KG1 (cell line): ENCODE measurements at places on chromosomes 7 and 10.
A peak's percentile ranks its signal among the peaks of the same experiment; 100 is the strongest.

DNA sequence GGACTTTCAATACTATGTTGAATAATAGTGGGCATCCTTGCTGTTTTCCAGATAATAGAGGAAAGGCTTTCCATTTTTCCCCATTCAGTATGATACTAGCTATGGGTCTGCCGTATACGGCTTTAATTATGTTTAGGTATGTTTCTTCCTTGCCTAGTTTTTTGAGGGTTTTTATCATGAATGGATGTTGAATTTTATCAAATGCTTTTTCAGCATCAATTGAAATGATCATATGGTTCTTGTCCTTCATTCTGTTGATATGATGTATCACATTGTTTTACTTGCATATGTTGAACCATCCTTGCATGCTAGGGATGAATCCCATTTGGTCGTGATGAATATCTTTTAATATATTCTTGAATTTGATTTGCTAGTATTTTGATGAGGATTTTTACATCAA, 9.2 kb upstream of the RP9 start:
- DNase-seq = no peak

- no peak for DNase-seq
These were observed 21.9 kb upstream of the SFTPA2 start for GRCh38 chr10:79582096-79582495.

- no peak for DNase-seq
These were observed 92.1 kb downstream of the PIP4K2A start for GRCh38 chr10:22622242-22622806.

DNA sequence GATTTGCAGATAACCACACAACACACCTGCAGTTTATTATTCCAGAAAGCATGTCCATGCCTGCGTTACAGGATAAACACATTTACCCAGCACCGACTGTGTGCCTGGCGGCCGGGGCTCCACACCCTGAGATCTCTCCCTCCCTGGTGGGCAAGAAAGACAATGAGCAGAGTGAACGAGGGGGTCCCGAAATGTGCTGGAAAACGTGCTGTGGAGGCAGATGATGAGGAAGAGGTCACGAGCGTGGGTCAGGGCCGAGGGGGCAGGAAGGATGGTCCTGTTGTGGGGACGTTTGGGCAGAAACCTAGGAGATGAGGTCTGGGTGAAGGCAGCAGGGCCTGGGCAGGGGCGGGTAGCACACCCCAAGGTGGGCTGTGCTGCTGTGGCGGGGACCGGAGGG, 86.9 kb downstream of the DYNC2I1 start:
- DNase-seq = no peak

GRCh38 chr10:102776779-102777456, 33.2 kb downstream of the WBP1L start:
- DNase-seq = no peak

GRCh38 chr10:60384708-60385398, 4.8 kb downstream of the ANK3 start:
- no peak for DNase-seq

- no peak for DNase-seq
These were observed 2.4 kb upstream of the EBF3 start for GRCh38 chr10:129966370-129966888.

DNA sequence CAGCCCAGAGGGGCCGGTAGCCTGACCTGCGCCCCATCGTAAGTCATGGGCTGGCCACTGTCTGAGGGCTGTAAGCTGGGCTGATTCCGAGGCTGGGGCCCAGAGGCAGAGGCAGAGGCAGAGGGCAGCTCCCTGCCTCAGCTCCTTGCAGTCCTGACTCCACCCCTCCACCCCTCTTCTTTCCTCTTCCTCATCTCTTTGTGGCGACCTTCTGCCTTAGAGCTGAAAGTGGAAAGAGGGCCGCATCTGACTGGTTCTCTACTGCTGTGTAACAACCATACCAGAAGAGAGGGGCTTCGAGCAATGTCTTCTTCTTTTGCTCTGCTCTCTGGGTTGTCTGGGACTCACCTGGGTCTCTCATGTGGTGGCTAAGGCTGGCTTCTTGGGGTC, 179.1 kb downstream of the RPS24 start:
- DNase-seq = no peak

GRCh38 chr7:93228302-93228701, 2.0 kb upstream of the HEPACAM2 start:
- DNase-seq = peak; percentile 8

DNA sequence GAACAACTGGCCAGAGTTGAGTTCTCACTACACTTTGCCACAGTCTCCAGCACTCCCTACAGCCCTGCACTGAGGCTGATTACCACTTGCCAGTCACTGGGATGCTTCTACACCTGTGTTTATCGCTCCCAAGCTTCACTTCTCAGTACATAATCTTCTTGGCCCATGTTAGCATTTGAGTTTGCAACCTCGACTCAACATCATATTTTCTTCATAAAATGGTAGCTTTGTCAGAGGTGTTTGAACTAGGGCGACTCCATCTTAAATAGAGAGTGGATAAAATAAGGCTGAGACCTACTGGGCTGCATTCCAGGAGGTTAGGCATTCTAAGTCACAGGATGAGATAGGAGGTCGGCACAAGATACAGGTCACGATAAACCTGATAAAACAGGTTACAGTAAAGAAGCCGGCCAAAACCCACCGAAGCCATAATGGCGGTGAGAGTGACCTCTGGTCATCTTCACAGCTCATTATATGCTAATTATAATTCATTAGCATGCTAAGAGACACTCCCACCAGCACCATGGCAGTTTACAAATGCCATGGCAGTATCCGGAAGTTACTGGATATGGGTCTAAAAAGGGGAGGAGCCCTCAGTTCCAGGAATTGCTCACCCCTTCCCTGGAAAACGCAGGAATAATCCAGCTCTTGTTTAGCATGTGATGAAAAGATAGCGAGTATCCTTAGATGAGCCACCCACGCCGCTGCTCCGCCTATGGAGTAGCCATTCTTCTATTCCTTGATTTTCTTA, 105.8 kb upstream of the KLF6 start:
- DNase-seq = no peak

DNA sequence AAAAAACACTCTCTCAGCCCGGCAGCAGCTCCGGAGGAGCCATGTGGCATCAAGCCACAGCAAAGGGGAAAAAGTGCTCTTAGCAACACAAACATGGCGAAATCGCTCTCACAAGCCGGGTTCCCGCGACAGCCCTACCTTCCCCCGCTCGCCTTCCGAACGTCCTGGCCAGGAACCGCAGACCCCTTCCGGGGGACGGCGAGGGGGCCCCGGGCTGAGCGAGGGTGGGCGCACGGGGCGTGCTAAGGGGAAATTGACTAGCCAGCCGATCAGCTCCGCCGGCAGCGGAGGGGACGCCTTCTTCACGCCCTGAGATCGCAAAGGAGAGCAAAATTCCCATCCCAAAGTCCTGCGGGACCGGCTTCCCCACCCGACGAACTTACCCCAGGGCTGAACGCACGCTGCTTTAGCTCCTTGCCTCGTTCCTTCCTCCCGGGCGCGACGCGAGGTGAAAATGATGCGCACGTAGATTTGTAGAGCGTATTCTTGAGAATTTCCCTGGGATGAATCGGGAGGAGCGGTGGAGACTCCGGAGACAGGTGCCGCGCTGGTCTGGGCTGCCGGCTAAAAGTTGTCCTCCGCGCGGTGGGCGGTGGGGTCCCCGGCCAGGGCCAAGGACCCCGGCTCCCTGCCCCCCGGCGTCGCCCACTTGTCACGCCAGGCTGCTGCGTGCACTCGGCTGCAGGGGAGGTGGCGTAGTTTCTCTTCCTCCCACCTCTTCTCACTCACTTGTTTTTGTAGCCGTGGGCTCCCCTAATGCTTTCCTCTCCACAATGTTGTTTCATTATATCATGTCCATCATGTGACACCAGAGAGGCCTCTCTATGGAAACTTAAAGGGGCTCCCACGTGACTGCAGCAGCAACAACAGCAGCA, 220.1 kb upstream of the MKLN1 start:
- DNase-seq = no peak

- DNase-seq = no peak
These were observed 7.0 kb downstream of the POLR2J start for GRCh38 chr7:102471791-102472125.

GRCh38 chr10:92886334-92886961, 38.1 kb downstream of the EXOC6 start:
- no peak for DNase-seq

DNA sequence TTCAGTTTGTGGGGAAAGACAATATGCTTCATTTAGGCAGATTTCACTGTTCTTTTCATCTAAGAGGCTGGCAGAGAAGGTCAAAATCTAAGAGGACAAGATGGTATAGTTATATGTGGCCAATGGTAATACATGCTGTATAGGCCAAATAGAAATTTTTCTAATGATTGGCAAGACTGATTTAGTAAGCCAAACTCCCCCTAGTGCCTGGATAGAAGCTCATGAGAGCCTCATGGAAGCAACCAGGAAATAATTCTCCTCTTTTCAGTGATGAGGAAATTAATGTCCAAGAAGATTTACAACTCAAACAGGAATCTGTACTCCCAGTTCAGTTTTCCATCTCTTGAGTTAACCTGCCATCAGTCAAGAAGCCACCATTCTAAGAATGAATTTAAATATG, 253.6 kb upstream of the PHF14 start:
- no peak for DNase-seq

DNA sequence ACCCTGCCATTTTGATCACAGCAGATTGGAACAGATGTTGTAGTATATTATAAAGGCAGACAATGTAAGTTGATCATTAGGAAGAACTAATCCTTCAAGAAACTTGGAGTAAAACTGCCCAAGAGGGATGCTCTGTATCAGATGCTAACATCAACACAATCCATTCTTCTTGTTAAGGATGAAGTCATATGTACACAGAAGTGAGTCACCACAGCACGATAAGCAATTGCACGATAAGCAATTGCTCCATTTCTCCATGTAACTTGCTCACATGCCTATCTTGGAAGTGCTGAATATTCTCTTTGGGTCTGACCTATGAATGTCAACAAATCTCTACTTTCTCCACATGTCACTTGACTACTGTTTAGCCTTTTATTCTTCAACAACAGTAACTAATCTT, 41.5 kb upstream of the DMTF1 start:
- no peak for DNase-seq

- no peak for DNase-seq
These were observed 261.0 kb downstream of the WDR11 start for GRCh38 chr10:121112136-121112535.

DNA sequence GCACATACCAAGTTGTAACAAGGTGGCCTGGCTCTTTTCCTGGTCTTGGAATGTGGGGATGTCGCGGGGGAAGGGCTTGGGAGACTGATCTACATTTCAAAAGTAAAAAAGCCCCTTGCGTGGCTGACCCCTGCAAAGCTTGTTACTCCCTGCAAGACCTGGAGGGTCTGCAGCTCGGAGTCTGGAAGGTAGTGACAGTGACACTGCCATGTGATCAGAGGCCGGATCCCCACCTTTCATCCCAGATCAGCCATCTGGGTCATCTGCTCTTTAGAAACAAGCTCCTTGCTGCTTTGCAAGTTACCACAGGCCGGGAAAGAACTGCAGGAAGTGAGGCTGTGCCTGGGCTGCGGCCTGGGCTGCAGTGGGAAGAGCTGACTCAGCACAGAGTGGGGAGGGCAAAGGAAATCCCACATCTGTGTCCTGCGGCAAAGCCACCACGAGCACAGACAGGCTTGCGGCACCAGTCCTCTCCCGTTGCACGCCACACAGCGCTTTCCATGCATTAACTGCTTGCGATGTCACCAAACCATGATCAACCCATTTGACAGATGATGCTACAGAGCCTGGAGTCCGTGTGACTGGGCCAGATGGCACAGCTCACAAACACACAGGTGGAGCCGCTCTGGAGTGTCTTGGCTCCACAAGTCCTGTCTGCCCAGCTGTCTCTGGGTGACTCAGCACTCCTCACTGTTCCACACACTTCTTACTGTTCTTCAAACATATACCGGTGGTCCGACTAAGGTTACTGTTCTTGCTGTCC, 97.7 kb downstream of the SH3PXD2A start:
- DNase-seq = peak; percentile 79
